8988T (cell line): ENCODE measurements at places on chromosomes 7 and 10.

DNA sequence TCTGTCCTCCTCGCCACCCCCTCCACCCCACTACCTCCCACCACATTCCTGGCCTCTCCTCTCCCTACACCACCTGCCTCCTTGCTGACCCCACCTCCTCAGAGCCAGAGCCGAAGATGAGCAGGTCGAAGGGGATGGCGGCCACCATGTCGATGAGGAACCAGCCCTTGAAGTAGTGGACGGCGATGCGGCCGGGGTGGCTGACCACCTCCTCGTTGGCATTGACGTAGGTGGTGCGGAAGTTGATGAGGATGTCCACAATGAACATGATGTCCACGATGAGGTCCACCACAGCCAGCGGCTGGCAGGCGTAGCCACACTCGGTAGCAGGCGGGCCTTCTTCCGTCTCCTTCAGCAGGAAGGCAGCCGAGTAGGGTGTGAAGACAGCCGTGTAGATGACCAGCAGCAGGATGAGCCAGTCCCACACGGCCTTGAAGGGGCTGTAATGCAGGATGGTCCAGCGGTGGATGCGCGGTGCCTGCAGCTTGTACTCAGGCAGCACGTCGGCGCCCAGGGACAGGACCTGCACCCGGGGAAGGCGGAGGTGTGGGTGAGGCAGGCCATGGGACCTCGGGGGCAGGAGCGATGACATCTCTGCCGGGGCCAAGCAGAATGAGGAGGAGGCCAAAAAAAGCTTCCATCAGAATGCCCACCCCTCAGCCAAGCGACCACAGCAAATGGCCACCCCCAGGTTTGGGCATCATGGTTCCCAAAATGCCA is 25.6 kb downstream of the KCNH2 start:
- no peak for DNase-seq

DNA sequence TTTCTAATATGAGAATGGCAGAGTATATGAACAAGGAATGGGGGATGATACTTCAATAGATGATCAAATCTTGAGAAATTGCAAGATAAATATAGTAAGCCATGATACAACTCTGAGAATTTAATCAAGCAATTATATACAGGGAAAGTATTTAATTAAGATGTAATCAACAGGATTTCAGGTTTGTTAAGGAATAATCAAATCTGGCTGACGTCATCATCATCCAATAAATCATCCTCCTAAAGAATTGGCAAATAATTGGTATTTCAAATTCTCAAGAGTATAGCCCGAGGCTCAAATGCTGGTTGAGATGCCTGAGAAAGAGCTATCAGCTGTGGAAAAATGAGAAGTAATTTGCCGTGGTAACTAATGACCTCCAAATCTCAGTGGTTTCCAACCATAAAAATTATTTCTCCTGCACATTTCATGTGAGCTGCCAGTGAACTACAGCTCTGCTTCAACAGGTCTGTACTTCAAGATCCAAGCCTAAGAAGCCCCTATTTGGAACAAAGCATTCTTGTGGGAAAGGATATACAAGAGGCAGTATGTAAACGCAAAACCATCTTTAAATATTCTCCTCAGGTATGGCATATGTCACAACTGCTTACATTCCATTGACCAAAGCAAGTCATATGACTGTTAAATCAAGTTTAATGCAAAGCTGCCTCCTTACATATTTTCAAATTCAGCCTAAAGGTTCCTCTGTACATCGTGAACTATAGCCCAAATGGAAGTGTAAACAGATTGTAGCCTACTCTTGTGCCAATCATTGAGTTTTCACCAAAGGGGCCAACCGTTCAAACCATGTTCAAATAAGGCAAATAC is 503.0 kb downstream of the KIF20B start:
- DNase-seq: no peak

- no peak for DNase-seq
Measured at GRCh38 chr7:111654343-111654742, 92.1 kb upstream of the IMMP2L start.

- no peak for DNase-seq
Measured at GRCh38 chr10:73786512-73786885, 1.1 kb downstream of the ZSWIM8 start.

GRCh38 chr7:28176174-28176573 is 4.4 kb downstream of the JAZF1 start:
- no peak for DNase-seq

DNA sequence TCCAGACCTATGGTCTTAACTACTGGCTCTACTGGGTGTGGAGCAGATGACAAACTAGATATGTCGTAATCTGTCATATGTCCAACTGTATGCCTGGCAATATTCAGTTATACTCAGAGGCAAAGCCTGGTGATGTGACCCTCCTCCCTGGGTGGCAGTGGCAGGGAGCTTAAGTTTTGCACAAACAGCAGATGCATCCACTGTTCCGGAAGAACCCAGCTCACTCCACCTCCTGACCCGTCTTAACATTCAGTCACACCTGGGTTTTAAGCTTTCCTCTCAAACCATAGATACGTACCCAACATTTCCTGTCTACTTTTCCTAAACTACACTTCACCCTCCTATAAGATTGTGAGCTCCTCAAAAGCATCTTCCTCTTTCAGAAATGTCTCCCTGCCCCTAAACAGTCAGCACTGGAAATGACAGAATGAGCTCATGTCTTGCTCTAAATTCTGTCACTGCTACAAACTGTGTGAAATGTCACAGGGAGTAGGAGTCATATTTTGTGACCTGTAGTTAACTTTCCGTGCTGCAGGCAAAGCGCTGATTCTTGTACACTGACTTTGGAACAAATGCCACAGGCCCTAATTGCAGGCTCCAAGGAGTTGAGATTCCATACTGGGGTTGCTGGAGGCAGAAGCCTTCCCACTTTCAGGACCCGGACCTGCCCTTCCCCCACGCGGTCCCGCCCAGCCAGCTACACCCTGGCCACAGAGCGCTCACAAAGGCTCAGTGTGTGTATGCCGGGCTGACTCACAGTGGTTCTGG is 23.9 kb downstream of the SCD start:
- no peak for DNase-seq

DNA sequence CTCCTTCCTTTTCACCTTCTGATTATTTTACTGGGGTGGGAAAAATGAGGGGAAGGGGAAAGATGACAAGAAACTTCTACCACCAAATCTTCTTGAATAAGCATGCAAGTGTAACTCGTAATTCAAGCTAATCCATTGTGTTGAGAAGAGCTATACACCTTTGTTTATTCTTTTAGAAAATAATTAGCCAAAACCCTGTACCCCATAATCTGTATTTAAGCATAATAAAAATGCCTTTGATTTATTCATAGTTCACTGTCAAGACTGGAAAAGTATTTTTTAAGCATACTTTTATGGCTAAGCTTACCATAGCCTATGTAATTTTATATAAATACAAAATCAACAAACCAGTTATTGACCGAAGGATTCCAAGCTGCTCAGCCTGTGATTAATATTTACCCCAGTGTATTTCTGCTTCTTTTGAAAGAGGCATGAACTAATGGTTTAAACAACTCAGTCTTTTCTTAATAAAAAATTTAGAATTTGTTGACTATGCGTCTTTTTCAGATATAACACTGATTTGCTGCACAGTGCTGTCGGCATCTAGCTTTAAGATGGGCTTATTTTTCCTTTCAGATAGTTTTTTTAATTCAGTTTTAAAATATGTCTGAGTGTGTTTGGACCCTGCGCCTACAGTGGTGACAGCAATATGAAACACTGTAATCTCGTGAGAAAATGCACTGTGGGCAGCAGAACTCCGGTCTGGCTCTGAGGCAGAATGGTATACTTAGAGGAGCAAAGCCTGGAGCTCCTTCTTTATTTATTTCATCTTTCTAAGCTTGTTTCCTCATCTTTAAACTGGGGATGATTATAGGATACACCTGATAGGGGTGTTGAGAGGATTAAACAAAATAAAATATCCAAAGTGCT is 238.8 kb upstream of the LRGUK start:
- no peak for DNase-seq

DNA sequence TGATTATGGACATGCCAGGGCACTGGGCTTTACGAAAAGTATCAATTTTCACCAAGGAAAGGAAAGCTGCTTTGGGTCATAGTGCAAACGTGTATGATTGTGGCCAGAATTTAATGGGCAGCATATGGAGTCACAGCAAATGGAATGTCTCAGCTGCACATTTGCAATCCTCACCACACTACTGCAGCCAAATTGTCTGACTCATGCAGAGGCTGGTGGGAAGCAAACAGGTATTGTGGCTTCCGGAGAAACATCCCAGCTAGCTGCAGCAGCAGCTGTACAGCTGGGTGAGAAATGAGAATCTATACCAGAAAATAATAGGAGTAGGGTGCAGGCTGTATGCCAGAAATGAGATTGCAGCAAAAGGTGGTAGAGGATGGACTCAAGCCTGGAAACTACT is 374.7 kb upstream of the VWC2 start:
- no peak for DNase-seq

DNA sequence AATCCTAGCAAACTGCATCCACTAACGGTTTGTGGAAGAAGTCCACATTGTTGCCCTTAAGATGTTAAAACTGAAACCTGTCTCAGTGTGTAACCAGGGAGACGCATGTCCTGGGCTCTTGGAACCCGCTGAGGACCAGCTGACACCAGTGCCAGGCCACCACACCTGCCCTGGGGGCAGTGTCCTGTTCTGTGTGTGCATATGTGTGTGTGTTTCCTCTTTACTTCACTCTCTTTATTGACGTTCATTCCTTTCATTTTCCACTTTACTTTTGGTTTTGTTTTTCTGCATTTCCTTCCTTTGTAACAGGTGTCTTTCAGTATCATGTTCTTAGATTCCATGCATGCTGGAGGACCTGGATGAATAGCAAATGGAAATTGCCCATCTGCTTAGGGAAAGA is 83.8 kb downstream of the TEX36 start:
- DNase-seq: no peak

GRCh38 chr7:97307521-97308108 is 190.1 kb downstream of the SDHAF3 start:
- no peak for DNase-seq

DNA sequence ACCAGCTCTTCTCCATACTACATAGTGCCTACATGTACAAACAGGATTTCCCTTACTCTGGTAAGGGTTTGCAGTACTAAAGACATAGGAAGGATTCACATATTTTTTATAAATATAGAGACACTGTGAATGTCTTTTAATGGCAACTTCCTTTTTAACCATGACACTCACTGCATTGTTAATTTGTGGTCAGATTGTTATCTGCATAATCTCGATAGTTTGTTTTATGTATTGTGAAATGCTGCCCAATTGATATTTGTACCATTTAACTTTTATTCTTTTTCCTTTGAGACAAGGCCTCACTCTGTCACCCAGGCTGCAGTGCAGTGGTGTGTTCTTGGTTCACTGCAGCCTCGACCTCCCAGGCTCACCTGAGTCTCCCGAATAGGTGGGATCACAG is 39.7 kb downstream of the SP8 start:
- DNase-seq: no peak

- no peak for DNase-seq
Measured at GRCh38 chr7:105438847-105439173, 50.1 kb upstream of the SRPK2 start.

GRCh38 chr10:92914478-92915325 is 66.4 kb downstream of the EXOC6 start:
- DNase-seq: no peak

DNA sequence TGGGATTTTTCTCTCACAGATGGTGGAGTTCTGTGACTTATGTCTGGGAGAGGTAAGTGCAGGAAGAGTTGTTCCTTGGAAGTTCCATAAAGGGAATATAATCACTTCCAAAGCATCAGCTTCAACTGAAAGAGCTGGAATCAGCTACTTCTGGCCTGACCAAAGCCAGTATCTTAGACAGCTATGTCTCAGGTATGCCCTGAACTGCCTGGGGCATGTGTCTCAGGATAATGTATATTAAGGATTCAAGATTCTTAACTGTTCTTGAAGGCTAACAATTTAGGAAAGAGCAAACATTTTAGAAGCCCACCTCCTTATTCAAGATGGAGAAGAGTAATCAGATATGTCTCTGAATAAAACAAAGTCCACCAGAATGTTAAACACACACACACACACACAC is 12.4 kb upstream of the NOBOX start:
- no peak for DNase-seq

DNA sequence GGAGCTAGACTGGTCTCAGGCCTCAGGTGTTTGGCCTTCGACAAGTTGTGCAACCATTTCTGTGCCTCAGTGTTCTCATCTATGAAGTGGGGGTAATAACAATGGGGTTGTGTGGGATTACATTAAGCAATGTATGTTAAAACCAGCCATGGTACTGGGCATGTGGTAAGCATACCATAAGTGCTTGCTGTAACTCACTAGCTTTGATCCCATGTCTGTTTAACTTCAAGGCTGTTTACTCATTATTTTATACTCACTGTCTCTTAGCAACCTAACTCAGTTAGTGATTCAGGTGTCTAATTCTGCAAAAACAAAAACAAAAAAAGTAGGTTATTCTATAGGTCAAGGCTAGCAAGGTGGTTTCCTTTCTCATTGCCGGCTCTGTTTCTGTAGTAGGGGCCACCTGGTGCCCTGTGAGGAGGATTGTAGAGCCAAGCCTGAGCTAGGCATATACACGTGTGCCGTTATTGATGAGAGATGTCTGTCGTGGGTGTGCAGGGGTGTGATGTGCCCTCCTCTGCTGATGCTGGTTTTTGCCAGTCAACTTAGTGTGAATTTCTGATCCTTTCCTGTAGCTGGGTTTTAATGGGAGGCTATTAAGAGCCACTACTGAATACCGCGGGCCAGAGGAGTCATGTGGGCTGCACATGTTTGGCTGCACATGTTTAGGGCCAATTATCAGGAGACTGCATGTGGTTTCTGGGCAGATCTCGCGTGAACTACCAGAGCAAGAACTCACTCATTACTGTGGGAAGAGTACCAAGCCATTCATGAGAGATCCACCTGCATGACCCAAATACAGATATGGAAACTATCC is 56.2 kb downstream of the EEPD1 start:
- DNase-seq: no peak

GRCh38 chr7:55520426-55521140 is 51.7 kb downstream of the VOPP1 start:
- no peak for DNase-seq

GRCh38 chr10:45514291-45515270 is 140.6 kb downstream of the ALOX5 start:
- DNase-seq: no peak

DNA sequence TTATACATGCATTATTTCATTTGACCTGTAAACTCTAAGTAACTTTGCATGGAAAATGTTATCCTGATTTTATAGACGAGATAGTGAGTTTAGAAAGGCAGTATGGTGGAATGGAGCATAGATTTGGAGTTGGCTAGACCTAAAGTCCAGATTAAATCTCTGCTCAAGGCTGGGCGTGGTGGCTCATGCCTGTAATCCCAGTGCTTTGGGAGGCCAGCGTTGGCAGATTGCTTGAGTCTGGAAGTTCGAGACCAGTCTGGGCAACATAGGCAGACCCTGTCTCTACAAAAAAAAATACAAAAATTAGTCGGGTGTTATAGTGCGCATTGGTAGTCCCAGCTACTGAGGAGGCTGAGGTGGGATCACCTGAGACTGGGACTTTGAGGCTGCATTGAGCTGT is 9.4 kb downstream of the PTEN start:
- no peak for DNase-seq
